T1000 (cell line): ENCODE measurements at places on chromosomes 5 and 9.

- DNase-seq, result no peak
Observed at GRCh38 chr5:126100767-126101166, 322.4 kb upstream of the GRAMD2B start.

GRCh38 chr5:97534166-97534565 is 351.1 kb upstream of the RIOK2 start:
- peak; percentile 18 for DNase-seq

GRCh38 chr5:172782169-172783039 is 11.4 kb upstream of the DUSP1 start:
- DNase-seq, result no peak

- DNase-seq, result no peak
Observed at GRCh38 chr5:116696366-116696765, 121.7 kb upstream of the SEMA6A start.

GRCh38 chr5:32421075-32421474 is 23.5 kb downstream of the ZFR start:
- DNase-seq, result no peak

DNA sequence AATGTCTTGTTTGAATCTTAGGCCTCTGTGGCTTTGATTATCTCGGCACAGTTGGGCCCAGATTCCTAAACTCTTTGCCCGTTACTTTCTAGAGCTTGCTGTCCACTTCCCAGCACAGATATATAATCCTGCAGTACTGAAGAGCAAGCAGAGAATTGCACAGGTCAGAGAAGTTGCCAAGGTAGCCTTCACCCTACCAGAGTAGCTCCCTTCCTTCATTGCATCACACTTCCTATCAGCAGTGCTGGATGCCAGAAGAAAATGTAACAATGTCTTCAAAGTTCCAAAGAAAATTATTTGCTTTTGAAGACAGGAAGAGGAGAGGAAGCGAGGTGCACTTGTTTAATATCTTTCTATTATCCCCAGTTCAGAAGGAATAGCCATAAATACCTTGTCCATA is 38.1 kb upstream of the SPATA31D4 start:
- DNase-seq, result no peak
